ENCODE measurements at places on chromosomes 5 and 9.

- no peak for DNase-seq
Observed at GRCh38 chr5:113735751-113736150, 222.3 kb downstream of the YTHDC2 start.

DNA sequence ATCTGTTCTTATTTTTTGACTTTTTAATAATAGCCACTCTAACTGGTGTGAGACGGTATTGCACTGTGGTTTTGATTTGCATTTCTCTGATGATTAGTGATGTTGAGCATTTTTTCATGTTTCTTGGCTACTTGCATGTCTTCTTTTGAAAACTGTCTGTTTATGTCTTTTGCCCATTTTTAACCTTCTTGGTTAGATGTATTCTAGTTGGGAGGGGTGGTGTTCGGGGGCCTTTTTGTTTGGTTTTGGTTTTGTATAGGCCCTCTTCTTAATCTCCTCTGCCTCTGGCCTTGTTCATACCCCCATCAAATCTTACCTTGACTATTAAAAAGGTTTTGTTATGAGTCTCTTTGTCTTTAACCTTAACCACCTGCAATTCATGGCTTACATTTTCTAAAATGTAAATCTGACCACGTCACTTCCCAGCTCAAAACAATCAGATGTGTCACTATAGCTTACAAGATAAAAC lies 107.8 kb upstream of the NR4A3 start:
- DNase-seq, result no peak

DNA sequence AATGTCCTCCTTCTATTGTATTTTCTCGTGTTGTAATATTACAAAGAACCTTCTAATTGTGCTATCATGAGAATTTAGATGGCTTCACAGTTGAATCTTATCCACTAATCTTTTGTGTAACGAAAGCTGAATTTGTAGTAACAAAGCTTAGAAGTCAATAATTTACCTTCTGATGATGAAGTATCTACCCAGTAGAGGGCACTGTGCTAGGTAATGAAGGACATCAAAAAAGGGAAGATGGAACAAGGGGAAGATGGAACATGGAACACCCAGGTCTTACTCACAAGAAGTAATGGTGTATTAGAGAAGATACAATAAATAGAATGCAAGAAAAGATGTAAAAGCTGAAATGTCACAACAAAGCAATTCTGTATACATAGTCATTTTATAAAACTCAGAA lies 131.0 kb upstream of the CCNG1 start:
- DNase-seq, result no peak

DNA sequence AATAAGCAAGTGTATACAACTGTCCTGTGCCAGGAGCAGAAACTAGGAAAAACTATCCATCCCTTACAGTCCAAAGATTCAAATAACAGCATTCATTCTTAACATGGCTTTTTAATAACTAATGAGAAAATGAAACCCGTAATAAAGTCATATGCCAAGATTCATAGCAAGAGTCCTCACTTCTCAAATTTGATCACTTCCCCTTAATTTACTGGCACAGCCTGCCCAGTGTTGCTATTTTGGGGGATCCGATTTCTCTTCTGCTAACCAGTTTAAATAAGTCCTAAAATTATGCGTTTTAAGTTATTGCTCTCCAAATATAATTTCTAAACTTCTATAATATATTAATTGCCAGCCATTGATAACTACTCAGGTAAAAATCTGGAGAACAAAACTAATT lies 177.0 kb upstream of the PTGER4 start:
- DNase-seq, result no peak

GRCh38 chr9:690517-691111 lies 150.9 kb upstream of the DMRT1 start:
- no peak for DNase-seq
